KG1 (cell line): ENCODE measurements at places on chromosomes 4 and X.

DNA sequence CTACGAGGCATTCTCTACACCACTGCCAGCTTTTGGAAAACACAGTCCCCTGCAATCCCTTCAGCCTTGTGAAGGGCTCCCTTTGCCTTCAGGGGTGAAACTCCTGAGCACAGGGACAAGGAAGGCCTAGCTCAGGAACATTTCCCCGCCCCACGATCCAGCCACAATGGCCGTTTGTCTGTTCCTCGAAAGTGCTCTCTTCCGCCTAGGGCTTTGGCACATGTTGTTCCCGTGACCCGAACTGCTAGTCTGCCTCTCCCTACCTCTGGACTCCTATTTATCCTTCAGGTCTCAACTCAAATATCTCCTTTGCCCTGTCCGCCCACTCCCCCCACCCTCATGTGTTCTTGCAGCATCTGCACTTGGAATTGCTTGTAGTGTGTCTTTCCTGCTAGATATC lies 12.1 kb downstream of the FGD1 start:
- DNase-seq: no peak

GRCh38 chr4:66574145-66574978 lies 904.1 kb upstream of the EPHA5 start:
- no peak for DNase-seq

DNA sequence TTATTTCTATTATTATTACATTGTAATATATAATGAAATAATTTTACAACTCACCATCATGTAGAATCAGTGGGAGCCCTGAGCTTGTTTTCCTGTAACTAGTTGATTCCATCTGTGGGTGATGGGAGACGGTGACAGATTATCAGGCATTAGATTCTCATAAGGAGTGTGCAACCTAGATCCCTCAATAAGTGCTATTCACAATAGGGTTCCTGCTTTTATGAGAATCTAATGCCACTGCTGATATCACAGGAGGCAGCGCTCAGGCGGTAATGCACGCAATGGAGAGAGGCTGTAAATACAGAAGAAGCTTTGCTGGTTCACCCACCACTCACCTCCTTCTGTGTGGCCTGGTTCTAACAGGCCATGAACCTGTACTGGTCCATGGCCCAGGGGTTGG lies 178.6 kb downstream of the ACTRT1 start:
- no peak for DNase-seq

GRCh38 chrX:40064055-40064597 lies 33.6 kb downstream of the BCOR start:
- DNase-seq: no peak

GRCh38 chr4:2261110-2261852 lies 628 bp downstream of the MXD4 start:
- DNase-seq: no peak

DNA sequence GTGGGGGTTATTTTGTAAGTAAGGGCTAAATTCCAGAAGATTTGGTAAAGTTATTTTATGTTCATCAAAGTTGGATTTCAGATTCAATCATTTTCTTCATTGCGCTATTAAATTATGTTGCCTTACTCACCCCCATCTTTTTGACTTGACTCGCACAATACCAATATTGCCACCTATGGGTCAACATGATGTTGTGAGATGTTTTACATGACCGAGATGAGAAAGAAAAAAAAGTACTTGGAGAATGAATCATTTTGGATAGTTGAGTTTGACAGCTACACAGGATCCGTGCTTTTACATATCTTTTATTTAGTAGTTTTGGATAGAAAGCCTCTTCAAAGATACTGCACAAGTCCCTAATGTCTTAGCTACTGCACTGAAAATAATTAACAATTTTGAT lies 224.2 kb upstream of the EMCN start:
- no peak for DNase-seq

DNA sequence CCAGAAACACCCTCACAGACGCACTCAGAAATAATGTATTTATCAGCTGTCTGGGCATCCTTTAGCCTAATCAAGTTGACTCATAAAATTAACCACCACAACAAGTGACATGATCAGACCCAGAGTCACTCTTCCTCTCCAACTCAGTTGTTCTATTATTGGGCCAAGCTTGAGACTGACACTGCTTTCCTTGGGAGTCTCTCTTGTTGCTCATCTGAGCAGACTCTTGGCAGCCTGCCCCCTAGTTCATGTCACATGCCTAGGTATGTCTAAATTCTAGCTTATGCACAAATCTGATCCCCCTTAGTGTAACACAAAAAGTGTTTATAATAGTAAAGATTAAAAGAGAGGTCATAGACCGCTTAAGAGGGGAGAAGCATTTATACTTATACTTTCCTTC lies 72.6 kb upstream of the ADAMTS3 start:
- DNase-seq: no peak

- DNase-seq: no peak
Observed at GRCh38 chrX:7346021-7346420, 198.1 kb upstream of the PUDP start.

GRCh38 chrX:68843992-68844391 lies 15.2 kb downstream of the EFNB1 start:
- no peak for DNase-seq

DNA sequence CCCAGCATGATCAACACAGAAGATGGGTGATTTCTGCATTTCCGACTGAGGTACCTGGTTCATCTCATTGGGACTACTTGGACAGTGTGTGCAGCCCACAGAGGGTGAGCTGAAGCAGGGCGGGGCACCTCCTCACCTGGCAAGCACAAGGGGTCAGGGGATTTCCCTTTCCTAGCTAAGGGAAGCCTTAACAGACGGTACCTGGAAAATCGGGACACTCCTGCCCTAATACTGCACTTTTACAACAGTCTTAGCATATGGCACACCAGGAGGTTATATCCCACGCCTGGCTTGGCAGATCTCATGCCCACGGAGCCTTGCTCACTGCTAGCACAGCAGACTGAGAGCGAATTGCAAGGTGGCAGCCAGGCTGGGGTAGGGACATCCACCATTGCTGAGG lies 92.9 kb upstream of the GRID2 start:
- no peak for DNase-seq

DNA sequence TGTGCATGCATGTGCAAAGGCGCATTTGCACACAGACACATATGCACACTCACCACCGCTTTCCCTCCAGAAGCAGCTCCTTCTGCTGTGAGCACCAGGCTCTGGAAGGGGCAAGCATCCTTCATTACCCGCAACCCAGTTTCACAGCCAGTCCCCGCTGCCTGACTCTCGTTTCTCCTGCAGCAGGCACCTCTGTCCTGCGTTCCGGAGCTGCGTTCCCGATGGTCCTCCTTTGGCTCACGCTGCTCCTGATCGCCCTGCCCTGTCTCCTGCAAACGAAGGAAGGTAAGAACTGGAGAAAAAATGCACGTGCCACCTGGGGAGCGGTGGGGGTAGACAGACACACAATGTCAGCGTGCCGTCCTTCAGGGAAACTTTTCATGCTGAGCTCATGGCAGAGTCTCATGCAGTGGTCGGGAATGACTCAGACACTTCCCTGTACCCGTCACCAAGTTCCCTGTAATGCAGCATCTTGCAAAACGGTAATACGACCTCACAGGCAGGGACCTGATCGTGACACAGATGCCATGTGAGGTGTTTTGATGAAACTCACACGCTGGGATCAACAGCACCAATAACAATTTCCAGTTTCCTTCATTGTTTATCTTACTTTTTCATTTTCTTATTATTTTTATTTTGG lies 5.1 kb downstream of the IL3RA start:
- no peak for DNase-seq

GRCh38 chrX:52576946-52577345 lies 60.1 kb upstream of the XAGE1B start:
- no peak for DNase-seq

GRCh38 chr4:156553659-156554058 lies 417.9 kb downstream of the PDGFC start:
- DNase-seq: no peak

DNA sequence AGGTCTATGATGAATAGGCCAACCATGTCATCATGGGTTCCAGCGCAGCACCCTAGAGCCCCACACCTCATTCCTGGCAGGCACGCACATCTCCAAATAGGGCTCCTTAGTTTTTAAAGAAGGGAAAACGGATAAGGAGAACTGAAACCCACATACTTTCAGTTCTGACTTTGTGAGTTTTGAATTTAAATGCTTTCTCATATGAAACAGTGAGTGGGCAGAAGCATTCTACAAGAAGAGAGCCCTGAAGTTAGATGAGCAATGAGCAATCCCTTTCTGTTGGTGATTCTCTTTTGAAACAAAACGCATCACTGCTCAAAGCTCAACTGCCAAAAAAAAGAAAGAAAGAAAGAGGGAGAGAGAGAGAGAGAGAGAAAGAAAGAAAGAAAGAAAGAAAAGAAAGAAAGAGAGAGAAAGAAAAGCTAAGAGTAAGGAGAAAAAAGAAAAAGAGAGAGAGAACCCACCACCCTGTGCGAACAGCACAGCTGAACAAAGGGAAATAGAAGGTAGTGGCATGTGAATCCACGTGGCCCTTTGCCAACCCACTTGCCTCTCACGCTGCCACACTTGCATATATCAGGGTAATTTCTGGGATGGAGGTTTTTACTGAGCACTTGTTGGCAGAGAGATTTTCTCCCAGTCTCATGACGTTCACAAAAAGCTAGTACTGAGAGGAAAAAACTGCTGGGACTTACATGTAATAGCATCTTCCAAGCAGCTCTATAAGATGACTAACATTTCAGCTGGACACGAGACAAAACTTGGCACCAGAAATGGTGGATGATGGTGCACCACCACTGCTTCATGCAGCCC lies 31.0 kb downstream of the TMSB4X start:
- no peak for DNase-seq

DNA sequence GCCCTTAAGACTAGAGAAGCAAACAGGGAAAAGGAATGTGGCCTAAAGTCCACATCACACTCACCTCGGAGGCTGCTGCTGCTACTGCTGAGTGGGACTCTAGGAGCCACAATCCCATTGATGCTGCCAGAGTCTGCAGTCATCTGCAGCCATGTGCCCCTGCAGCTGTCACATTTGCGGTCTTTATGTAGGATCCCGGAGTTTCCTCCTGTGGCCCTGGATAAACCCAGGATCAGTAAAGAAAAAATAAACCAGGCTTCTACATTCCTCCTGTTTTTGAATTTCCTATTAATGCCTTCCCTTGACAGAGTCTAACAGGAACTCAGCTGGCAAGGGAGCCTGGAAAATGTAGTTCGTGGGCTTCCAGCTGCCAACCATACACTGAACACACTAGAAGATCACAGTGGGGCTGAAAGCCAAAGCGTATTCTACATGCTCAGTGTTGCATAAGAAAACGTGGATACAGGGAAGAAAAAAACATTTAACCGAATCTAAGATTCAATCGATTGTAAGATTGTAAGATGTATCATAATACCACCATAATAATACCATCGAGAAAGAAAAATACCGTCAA lies 10.3 kb upstream of the PHEX start:
- no peak for DNase-seq

- DNase-seq: no peak
Observed at GRCh38 chrX:74178536-74178935, 125.4 kb upstream of the ZCCHC13 start.

- DNase-seq: no peak
Observed at GRCh38 chrX:41475191-41475590, 28.0 kb downstream of the NYX start.

DNA sequence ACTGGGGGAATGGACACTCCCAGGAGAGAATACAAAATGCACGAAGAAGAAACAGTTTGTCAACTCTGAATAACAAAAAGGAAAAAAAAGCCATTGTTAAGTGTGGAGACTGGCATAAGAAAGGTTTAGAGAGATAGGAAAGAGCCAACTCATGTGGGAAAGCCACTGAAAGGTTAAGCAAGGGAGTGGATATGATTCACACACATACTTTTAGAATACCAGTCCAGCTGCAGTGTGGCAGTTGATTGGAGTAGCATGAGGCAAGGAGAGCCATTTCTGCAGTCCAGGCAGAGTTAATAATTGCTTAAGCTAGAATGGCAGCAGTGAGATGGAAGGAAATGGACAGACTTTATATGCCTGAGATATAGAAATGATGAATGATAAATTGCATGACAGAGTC lies 36.9 kb upstream of the ADAD1 start:
- no peak for DNase-seq

DNA sequence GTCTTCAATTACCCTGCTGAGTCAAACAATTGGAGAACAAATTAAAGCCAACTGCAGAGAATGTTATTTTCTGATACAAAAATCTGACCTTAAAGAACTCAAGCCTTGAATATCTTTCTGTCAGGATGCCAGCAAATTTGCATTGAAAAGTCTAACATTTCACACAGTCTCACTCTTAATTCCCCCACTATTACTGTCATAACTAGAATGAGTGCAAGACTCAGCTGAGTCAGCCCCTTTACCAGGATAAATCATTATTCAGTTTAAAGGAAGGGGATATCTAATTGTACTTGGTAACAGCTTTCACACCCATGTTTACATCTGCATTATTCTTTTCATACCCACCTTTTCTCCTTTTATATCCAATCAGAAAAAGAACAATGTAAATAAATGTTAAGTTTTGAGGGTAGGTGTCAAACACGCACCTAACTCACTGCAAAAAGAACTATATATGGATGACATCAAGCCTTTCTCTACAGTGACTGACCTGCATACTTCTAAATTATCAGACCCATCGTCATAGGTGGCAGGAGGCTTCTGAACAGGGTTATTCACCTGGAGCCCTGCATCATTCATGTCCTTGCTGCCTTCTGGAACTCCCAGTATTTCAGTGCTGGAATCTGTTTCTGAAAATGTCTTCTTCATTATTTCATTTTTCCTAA lies 117.4 kb downstream of the TMA16 start:
- no peak for DNase-seq

GRCh38 chr4:52572936-52573485 lies 86.1 kb downstream of the USP46 start:
- no peak for DNase-seq

DNA sequence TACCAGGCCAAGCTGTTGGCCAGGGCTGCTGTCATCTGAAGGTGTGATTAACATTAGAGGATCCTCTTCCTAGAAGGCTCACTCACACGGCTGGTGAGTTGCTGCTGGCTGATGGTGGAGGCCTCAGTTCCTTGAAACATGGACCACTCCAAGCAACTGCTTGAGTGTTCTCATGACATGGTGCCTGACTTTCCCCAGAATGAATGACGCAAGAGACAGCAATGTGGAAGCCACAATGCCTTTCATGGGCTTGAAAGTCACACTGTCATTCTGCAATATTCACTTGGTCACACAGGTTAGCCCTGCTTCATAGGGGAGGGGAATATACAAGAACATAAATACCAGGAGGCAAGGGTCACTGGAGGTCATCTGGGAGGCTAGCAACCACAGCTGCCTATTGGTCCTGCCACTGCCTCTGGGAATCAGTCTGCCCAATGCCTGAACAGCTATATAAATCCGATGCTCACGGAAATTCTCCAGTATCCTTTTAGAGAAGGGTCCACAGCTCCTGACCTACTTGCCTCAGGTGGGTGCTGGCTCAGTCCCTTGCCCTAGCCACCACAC lies 97.1 kb upstream of the MAML3 start:
- no peak for DNase-seq

- no peak for DNase-seq
Observed at GRCh38 chr4:168759959-168760527, 250.0 kb downstream of the CBR4 start.

- DNase-seq: no peak
Observed at GRCh38 chr4:5054532-5054931, 3.3 kb downstream of the STK32B start.

GRCh38 chr4:79598801-79599200 lies 190.8 kb upstream of the GK2 start:
- DNase-seq: no peak
